ENCODE measurements at places on chromosomes 3 and 15.

DNA sequence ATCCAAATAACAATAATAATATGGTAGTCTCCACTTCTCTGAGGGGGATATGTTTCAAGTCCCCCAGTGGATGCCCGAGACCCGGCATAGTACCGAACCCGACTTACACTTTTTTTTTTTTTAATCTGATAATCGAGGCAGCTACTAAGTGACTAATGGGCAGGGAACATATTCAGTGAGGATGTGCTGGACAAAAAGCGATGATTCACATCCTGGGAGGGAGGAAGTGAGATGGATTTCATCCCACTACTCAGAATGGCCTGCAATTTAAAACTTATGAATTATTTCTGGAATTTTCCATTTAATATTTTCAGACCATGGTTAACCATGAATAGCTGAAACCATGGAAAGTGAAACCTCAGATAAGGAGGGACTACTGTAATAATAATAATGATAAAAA lies 49.5 kb upstream of the SELENOK start:
- no peak for DNase-seq

GRCh38 chr3:124529826-124530571 lies 200.3 kb upstream of the UMPS start:
- no peak for DNase-seq

DNA sequence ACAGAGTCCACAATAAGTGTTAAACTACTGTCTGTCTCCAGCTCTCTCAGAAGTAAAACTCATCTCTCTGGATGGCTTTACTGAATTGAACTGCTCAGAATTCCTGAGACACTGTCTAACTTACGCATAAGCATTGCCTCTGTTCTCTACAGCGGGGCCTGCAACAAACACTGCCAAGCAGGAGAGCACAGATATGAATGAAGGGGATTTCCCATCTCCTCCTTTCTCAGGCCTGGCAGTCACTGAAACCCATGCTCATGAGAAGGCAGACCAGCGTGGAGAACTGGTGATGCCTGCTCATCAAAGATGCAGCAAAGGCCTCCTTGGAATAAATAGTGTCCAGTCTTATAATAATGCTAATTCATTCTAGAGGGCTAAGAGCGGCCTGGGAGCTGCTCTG lies 10.3 kb downstream of the RASGRP1 start:
- DNase-seq = no peak

DNA sequence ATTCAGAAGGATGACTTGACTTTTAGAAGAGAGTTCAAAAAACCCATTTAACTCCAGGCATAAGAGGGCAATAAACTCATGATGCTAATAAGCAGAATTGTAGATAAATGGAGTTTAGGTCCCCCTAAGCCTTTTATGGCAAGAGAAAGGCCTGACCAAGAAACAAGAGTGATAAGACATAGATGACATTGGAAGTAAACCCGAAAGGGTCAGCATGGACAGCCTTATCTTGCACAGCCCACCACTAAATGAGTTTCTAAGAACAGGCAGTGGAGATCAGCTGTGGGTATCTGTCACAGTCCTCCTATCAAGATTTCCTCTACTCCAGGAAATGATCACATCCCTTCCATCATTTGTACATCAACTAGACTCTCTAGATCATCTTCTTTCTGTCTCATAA lies 457.9 kb upstream of the ADAMTS9 start:
- no peak for DNase-seq

GRCh38 chr3:107868449-107868848 lies 222.4 kb downstream of the CD47 start:
- DNase-seq = no peak
